ENCODE measurements at places on chromosomes 5 and 9.

DNA sequence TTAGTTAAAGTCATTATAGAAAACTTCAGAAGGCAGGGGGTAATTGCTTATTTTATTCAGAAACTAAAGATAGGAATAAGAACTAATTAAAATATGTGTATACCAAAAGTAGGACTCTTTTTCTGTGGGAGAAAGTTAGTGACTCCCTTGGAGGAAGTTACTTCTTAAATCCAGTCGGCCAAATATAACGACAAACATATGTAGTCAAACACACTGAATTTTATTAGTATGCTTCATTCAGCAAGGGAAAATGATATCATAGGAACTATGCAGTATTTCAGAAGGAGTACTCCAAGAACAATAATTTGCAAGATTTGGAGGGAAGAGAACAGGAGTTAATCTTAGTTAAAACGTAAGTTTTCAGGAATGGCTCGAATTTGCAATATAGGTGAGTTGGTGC, 432.6 kb downstream of the CYLC2 start:
- no peak for DNase-seq

DNA sequence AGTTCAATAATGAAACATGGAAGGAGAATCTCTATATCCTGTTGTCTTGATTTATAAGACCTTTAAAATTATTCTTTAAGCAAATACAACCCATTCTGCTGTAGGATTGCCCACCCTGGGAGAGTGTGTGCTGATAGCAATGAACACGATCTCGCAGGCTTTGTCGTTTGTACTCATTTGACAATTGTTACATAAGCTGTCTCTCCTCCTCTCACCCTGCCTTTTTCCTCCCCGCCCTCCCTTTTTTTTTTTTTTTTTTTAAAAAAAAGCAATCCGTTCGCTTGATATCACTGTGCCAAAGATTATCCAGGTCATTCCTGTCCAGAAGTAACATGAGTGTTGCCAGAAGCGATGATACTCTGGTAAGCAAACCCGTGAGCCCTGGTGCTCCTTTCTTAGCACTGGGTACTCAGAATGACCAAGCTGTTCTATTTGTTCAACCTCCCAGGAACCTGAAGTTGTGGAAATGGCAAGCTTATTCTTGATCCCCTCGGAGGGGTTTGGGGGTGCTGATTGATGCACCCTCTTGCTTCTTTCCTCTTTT, 82.7 kb upstream of the CTSL start:
- no peak for DNase-seq

- no peak for DNase-seq
These were observed 12.8 kb upstream of the C9orf152 start for GRCh38 chr9:110220809-110221208.

DNA sequence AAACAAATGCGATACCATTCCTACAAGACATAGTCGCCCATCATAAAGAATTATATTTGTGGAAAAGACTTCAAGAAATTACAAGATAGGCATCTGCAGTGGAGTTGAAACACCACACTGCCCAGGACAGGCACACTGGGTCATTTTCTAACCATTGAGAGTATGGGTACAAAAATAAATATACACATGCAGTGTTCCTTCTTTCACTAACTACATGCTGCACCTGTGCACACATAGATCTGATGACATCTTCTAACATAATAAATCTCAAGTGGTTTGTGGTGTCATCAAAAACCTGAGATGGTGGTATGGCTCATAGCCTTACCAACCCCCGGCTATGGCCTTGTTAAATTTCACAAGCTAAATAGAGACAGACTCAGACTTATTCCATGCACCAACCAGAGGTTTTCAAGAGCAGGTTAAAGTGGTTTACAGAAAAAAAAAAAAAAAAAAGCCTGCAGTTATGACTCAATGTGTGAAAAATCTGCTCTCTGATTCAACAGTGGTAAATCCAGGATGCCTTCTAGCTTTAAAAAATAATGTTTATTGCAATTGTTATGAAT, 12.4 kb upstream of the NFIB start:
- no peak for DNase-seq

- no peak for DNase-seq
These were observed 33.2 kb downstream of the YTHDC2 start for GRCh38 chr5:113546703-113547183.

GRCh38 chr5:53956196-53956595, 354.2 kb downstream of the ARL15 start:
- DNase-seq, result no peak

GRCh38 chr5:60703944-60704343, 4.0 kb upstream of the DEPDC1B start:
- no peak for DNase-seq

- no peak for DNase-seq
These were observed 14.6 kb upstream of the PBX3 start for GRCh38 chr9:125732562-125732961.

DNA sequence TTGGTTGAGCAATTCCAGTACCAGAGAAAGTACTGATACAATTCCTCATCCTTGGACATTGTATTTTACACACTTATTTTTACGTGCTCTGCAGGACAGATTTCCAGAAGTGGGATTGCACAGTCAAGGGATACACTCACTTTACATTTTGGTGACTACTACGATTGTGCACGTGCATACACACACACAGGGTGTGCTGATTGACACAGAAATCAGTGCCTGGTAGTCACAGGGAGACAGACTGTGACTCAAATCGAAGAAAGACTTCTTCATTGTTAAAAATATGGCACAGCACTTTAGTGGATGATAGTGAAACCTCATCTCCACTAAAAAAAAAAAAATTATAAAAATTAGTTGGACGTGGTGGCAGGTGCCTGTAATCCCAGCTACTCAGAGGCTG, 1.5 kb downstream of the GARIN3 start:
- no peak for DNase-seq

DNA sequence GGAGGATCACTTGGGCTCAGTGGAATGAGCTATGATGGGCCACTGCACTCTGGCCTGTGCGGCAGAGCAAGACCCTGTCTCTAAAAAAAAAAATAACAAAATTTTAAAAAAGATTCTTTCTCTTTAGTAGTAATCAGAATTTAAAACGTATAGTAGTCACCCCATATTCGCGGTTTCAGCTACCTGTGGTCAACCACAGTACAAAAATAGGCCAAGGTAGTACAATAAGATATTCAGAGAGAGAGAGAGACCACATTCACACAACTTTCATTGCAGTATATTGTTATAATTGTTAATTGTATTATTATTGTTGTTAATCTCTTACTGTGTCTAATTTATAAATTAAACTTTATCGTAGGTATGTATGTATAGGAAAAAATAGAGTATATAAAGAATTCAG, 18.7 kb downstream of the INIP start:
- DNase-seq, result no peak

GRCh38 chr5:157651623-157652376, 438 bp downstream of the SOX30 start:
- DNase-seq, result peak; percentile 46

GRCh38 chr5:158233735-158234322, 374.9 kb upstream of the CLINT1 start:
- no peak for DNase-seq

DNA sequence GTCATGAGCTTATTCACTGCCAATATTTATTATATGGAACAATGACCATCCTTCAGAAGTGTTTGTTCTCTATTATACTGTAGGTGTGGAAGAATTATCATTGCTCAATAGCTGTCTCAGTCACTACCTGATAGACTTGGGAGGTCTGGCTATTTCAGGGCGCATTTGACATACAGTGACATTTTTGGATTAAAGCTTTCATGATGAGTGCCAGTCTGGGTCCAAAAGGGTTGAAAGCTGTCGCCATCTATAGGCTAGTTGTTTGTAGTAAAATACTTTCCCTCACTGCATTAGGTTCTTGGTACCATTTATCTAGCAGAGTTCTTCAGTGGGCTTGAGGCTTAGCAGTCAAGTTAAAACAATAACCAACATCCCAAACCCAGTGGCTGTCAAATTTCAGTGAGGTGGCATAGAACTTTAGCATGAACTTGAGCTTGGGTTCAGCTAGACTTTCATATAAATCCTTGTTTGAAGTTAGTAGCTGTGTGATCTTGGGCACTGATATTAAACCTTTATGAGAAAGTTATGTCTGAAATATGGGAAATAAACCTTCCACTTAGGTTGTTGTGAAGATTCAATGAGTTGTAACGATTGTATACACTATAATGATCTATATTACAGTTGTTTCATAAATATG, 110.5 kb upstream of the CDKN2B start:
- DNase-seq, result no peak

- no peak for DNase-seq
These were observed 47.5 kb downstream of the FEM1C start for GRCh38 chr5:115496936-115497576.

DNA sequence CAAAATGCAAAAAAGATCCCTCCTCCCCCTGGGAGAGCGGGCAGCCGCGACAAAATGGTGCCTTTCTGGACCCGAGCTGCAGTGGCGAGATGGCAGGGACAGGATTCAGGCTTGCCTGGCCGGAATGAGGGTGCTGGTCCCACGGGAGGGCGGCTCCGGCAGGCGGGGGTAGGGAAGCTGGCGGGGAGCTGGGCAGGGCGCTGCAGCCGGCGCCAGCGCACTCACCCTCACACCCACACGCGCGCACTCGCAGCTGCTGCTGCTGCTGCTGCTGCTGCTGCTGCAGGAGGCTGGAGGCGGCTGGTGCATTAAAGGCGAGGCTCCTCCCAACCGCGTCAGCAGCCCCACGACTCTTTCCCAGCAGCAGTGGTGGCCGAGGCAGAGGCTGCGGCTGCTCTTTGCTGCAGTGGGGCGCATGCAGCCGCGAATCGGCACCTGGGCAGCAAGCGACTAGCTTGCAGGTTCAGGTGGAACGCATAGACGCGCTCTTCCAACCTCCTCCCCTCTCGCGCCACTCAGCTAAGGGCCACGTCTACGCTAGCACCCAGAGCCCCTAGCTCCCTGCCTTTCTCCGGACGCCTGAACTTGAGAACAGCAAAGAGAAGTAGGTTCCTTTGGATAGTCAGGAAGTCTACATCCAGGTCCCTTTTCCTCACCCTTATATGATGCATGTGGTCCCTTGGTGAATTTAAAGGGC, at the start of gene PPP2R2B:
Gene PPP2R2B, minus strand, starts transcription at position 282 of the 697 bp plus-strand sequence.
- DNase-seq, result peak; percentile 12
